ENCODE measurements at places on chromosomes 16 and 17. TPM values are rescaled to one million over a fixed set of nuclear protein-coding genes. Genes with fewer than 3 reads are reported as not detected.

GRCh38 chr17:7403043-7403726 lies 712 bp downstream of the TMEM256 start:
- H3K36me3 ChIP-seq, result no peaks in the 10 kb centered on the region
- peaks cover 3% of the 10 kb centered on the region for H3K27me3 ChIP-seq
- DNase-seq, result no peak
- H3K27ac ChIP-seq, result peak overlapping the region; percentile 60
- H3K4me1 ChIP-seq, result peaks cover 24% of the 10 kb centered on the region

DNA sequence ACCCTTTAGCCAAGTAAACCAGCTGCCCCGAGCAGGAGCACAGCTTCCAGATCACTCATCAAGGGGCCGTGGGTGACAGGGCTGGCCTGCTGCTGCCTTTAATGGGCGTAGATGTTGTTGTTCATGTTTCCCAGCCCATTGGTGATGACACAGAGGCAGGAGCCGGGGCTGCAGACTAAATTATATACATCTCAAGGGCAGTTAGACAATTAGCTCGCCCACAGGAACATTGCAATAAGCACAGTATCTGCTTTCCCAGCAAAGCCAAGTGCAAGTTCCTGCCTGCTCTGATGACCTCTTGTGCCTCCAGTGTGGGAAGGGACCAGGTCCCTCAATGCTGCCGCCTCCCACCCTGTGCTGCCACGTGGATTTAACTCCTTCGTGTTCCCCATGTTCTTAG lies 485.8 kb downstream of the MAF start:
- no peaks in the 10 kb centered on the region for H3K27me3 ChIP-seq
- no peak overlapping the region for H3K27ac ChIP-seq
- no peak for DNase-seq
- no peaks in the 10 kb centered on the region for H3K4me1 ChIP-seq
- H3K4me3 ChIP-seq, result no peak overlapping the region

DNA sequence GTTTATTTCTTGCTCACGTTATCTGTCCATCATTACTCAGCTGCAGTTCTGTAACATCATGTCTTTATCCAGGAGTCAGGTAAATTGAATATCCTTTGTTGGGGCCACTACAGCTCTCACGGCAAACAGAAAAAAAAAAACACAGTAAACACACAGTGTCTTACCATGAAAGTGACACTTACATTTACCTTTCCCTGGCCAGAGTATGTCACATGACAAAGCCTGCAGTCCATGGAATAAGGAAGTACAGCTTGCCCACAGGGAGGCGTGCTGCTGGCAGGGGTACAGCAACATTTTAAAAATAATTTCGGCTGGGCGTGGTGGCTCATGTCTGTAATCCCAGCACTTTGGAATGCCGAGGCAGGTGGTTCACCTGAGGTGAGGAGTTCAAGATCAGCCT lies 85.7 kb upstream of the HS3ST4 start:
- H3K4me3 ChIP-seq, result no peak overlapping the region
- no peaks in the 10 kb centered on the region for H3K4me1 ChIP-seq
- no peaks in the 10 kb centered on the region for H3K27me3 ChIP-seq
- DNase-seq, result no peak
- no peaks in the 10 kb centered on the region for H3K36me3 ChIP-seq
- H3K27ac ChIP-seq, result no peak overlapping the region

DNA sequence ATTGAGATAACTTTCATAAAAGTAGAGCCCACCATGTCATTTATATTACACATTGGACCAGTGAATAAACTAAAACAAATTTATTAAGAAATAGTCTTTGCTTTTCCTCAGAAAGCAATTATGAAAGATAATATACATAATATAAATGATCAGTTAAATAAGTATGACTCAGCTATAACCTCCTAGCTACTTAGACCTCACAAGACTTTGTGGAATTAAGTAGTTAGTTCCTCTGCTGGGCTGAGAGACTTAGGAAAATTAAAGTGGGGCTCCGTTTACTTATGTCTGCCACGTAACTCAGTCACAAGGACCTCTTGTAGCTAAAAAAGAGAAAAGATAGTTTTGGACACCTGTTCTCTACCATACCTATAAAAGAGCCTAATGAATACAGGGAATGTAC lies 76.9 kb downstream of the MRTFB start:
- DNase-seq, result no peak
- no peaks in the 10 kb centered on the region for H3K4me1 ChIP-seq
- no peak overlapping the region for H3K27ac ChIP-seq
- no peak overlapping the region for H3K4me3 ChIP-seq

The CSH1 gene
- total RNA-seq, result not detected

The HOXB7 gene
- 0.45 TPM for total RNA-seq

The AGRP gene
- 0.50 TPM for total RNA-seq

Data from natural killer cell (primary cell).